ENCODE measurements at places on chromosomes 6 and 20.

DNA sequence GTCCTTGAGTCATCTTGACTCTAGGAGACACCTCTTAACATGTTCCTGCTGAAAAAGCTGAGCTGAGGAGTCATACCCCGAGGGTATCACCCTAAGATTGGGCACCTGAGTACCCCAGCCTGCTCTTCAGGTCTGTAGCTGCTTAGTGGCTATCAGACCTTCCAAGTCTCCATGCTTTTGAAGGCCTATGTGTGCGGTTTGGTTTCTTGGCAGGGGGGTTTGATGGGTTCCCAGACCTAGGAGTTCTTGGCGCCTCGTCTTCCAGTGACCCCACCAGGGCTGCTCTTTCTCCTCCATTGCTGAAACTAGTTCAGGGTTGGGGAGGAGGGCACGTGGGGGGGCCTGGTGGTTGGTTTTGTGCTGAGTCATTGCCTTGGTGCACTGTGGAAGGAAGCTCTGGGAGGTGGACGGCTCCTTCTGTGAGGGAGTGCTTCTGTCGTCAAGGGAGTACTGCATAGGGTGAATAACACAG, 20.1 kb downstream of the IGF2R start:
- DNase-seq, result no peak

DNA sequence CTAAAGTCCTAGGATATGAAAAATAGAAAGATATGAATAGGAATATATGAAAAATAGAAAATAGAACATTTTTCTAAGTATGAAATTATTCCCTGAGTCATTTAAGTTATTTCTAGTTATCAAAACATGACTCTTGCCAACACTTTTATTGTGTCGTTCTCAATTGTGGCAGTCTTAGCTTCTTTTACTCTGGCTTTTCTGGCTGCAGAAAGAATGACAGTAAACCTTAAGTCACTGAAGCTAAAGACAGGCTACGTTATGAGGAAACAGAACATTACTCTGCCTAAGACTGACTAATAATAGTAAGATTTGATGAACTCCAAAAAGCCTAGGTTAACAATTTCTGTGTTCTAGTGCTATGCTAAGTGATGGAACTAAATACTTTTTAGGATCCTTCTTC, 74.6 kb downstream of the AIG1 start:
- DNase-seq, result no peak

- DNase-seq, result peak; percentile 70
Measured at GRCh38 chr6:52514514-52514913, 62.3 kb downstream of the TRAM2 start.

DNA sequence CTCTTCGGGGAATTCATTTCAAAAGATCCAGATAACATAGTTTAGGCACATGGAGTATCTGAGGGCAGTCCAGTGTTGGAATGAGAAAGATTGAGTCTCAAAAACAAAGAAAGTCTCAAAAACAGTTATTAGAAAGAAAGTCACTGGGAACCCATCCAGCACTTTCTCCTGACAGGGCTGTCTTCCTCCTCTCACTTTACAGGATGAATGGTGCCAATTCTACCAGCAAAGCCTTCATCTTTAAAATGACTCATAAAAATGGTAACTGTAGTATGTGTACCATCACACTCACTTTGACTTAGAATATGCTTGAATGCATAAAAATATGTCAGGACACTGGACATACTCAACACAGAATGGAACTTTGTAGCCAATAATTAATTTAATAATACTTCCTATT, 71.3 kb downstream of the SLC22A3 start:
- DNase-seq, result no peak

DNA sequence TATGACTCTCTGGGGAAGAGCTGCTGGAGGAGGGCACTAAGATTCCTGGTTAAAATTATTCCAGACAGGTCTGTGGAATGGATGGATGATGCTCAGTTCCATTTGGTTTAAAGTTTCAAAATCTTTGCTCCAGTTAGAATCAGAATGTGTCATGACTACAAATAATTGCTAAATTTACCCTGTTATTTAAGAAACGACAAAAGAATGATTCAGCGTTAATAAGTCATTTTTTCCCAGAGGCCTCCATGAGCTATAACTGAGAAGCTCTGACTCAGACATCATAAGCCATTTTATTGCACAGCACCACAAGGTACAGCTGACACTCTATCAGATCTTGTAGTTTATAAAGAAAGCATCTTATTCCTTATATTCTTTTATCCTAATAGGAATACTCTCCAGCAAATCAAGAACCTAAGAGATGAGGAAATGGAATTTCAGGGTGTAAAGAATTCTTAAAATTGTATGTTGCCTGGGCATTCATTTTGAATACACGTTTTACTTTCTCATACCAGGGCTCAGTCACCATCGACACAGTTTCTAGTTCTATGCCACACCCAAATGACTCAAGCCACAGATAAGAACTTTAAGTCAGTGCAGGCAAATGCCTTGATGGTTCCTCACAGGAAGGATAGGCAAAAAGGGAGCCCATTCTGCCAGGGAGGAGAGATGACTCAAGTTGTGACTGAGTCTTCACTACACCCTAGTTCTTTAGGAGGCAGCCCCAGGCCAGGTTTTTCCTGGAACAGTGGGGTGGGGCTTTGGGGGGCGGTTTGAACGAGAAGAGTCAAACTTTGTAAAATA, 636.0 kb downstream of the MMUT start:
- DNase-seq, result no peak

GRCh38 chr20:38271608-38272120, 11.1 kb upstream of the KIAA1755 start:
- no peak for DNase-seq

DNA sequence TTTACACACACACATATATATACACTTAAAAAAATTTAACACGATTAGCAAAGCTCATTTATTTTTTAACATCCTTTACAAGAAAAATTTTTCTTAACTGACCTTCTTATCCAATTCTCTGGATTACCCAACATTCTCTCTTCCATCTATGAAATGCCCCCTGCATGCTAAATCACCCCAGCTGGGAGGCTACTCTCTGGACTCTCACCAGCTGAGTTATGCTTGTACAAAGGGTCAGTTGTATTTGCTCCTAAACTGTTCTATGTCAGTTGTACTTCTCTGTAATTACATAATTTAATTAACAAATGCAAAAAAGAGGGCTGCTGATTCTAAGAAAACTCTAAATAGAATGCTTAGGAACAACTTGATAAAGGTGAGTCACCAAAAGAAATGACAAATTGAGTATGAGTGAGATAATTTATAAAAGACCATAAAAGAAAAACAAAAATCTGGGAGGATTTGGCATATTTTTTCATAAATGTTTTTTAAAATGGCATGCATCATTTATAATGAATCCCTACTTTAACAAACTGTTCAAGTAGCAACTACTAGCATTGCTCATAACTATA, 120.5 kb downstream of the KIF13A start:
- DNase-seq, result no peak

- DNase-seq, result no peak
Measured at GRCh38 chr6:78700991-78701390, 166.4 kb upstream of the IRAK1BP1 start.

DNA sequence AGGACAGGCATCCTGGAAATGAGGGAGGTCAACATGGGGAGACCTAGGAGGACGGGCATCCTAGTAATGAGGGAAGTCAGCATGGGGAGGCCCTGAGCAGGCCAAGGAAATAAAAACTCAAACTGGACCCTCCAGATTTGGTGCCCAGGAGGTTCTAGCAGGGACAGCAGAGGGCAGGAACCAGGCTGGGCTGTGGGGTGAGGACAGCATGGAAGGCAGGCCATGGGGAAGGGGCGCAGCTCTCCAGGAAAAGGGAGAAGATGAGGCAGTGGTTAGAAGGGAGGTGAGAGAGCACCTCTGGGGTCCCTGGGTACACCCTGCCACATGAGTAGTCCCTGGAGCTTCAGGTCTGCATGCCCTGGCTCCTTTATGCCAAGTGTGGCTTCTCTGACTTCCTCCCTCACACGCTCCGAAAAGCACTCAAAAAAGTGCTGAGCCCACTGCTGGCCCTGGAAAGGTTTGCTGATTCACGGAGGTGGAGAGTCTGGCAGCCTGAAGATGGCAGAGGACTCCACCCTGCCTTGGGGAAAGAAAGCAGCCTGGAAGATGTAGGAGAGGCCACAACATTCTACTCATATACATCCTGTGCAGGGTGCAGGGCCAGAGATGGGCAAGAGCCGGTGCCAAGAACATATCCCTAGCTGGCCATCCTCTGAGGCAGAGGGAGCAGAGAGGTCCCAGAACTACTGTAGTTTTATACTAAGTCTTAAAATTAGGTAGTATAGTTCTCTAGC, 154.9 kb downstream of the MRPL14 start:
- DNase-seq, result no peak

- DNase-seq, result no peak
Measured at GRCh38 chr6:6808915-6809314, 220.4 kb downstream of the LY86 start.

GRCh38 chr20:50920997-50921396, 10.2 kb downstream of the ADNP start:
- no peak for DNase-seq

GRCh38 chr6:45327956-45328522, at the start of gene RUNX2:
TSS of gene RUNX2 (plus strand) at chr6:45328330. CDS start at chr6:45328727, 397 bp downstream.
- no peak for DNase-seq

- DNase-seq, result no peak
Measured at GRCh38 chr6:89071036-89071435, 9.5 kb upstream of the PNRC1 start.

DNA sequence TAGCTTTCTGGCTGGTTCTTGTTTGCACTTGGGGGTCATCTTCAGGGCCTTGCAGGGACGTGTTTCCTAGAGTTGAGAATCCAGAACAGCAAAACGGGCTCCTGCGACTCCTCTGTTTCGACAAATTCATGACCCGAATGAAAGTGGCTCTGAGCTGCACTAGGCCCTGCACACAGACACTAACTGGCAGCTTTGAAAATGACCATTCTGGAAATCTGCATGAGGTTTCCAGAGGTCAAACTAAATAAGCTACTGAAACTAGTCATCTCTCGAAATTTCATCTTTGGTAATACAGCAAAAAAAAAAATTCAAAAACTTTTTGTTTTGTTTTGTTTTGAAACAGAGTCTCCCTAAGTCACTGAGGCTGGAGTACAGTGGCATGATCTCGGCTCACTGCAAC, 15.5 kb upstream of the BMP7 start:
- DNase-seq, result no peak

- no peak for DNase-seq
Measured at GRCh38 chr20:2515203-2515602, 6.5 kb upstream of the ZNF343 start.

DNA sequence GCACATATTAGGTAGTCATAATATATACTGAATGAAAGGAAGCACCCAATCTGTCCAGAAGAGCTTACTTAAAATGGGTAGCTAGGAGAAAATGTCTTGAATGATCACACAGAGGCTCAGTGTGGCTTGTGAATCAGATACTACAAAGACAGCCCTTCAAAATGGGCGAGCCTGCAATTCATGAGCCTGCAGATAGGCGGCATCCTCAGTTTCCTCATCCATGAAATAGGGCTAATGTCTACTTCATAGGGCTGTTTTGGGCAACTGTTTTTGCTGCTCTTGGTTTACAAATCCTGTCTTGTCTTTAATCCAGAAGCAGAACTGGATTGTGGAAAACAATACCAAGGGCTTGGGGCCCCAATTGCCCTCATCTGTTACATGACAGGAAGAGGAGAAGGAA, 129.3 kb upstream of the KCNK16 start:
- DNase-seq, result no peak

DNA sequence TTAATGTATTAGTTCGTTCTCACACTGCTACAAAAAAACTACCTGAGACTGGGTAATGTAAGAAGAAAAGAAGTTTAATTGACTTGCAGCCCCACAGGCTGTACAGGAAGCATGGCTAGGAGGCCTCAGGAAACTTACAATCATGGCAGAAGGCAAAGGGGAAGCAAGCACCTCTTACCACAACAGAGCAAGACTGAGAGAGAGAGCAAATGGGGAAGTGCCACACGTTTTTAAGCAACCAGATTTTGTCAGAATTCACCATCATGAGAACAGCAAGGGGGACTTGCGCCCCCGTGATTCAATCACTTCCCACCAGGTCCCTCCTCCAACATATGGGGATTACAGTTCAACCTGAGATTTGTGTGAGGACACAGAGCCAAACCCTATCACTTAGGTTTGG, 70.8 kb upstream of the SRSF6 start:
- DNase-seq, result peak; percentile 2

GRCh38 chr6:119620846-119621555, 271.4 kb upstream of the MAN1A1 start:
- DNase-seq, result no peak

DNA sequence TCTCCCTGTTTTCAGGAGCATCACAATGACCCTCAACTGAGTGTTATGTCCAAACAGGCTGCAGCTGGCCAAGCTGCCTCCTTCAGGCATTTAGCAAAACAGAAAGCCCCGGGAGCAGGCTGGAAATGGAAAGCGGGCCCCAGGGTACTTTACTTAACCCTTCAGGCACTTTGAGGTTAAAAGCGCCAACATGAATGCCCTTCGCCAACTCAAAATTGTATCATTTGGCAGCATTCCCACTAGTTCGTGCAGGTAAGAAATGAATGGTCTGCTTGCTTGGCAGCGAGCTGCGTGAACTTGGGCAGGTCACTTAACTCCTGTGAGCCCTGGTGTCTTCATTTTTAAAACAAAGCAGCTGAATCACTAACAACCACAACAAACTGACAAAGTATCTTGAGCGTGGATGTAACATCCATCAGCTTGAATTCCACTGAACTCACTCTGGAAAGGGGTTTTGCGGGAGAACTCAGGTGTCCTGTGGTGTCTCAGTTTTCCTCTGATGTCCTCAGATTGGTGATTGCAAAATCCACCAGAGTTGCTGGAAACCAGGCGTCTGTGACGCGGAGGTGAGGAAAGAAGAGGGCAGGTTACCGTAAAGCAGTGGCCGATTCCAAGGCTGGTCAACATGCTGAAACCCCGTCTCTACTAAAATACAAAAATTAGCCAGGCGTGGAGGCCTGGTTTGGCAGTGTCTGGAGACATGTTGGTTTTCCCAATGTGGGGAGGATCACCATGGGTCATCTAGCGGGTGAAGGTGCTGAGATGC, 118.8 kb upstream of the ZNF217 start:
- no peak for DNase-seq

GRCh38 chr20:45358282-45359068, 4.5 kb upstream of the SYS1 start:
- peak; percentile 94 for DNase-seq

DNA sequence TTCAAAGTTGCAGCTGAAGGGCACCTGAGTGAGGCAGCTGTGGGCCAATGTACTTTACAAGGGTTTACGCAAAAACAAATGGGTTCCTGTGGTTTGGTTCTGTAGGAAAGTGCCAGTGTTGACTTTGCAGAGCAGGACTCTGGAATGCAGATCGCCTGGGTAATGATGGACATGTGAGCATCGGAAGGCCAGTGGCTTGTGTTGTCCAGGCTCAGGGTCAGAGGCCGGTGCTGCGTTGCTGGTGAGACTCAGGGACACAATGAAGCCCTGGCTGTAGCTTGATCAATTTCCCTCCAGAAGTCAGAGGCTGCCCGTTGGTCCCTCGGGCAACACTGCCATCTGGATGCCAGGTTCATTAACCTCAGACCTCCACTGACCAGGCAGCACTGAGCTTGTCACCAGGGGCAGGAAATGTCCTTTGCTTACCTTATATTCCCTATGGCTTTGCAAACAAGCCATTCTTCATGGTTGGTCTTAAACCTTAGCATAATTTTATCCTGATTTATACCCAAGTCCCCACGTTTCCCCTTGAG, 753.4 kb downstream of the QKI start:
- DNase-seq, result no peak

All from inflammatory macrophage (primary cell).